Left colon (tissue), 2 donors: ENCODE measurements at places on chromosomes 3 and 15. TPM values are rescaled to one million over a fixed set of nuclear protein-coding genes. Genes with fewer than 3 reads are reported as not detected.

Gene DAZL
- total RNA-seq = not detected

Gene SMCO1
- not detected for total RNA-seq

Gene ARGFX
- not detected for total RNA-seq

GRCh38 chr3:12964711-12965612, 108.3 kb downstream of the IQSEC1 start:
- no peak for DNase-seq

DNA sequence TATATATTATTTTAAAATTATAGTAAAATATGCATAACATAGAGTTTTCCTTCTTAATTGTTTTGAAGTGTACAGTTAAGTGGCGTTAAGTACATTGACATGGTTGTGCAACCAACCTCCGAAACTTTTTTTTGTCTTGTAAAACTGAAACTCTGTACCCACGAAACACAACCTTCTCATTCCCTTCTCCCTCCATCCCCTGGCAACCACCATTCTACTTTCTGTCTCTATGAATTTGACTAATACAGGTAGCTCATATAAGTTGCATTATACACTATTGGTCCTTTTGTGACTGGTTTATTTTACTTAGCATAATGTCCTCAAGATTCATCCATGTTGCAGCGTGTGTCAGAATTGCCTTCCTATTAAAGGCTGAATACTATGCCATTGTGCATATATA, 179.4 kb downstream of the SATB1 start:
- DNase-seq = no peak

DNA sequence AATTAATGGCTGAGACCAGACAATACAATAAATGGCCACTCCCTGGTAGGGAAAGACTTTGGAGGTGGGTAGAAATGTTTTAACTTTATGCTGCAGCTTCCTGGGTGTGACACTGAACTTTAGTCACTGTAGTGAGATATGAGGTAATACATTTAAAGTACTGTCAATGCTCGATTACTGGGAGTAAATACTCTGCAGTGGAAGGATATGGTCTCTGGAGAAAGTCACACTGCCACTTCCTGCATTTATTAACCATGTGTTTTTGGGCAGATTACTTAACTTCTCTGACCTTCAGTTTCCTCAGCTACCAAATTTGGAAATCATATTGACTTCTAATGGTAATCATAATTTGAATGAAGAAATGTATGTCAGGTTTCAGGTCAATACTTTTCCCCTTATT, 317.1 kb upstream of the TGFBR2 start:
- peak; percentile 5 for DNase-seq

- no peak for DNase-seq
Observed at GRCh38 chr3:22621205-22621809, 581.8 kb upstream of the UBE2E2 start.

- no peak for DNase-seq
Observed at GRCh38 chr15:72676838-72677237, 9.1 kb downstream of the HIGD2B start.

DNA sequence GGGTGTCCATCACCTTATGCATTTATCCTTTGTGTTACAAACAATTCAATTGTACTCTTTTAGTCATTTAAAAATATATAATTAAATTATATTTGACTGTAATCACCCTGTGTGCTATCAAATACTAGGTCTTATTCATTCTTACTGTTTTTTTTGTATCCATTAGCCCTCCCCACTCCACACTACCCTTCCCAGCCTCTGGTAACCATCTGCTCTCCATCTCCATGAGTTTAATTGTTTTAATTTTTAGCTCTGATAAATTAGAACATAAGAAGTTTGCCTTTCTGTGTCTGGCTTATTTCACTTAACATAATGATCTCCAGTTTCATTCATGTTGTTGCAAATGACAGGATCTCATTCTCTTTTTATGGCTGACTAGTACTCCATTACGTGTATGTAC, 16.8 kb downstream of the C3orf20 start:
- DNase-seq = no peak

- DNase-seq = peak; percentile 59
Observed at GRCh38 chr3:53845103-53845880, 927 bp downstream of the CHDH start.

GRCh38 chr3:128681369-128681829, 30.8 kb upstream of the RPN1 start:
- no peak for DNase-seq

DNA sequence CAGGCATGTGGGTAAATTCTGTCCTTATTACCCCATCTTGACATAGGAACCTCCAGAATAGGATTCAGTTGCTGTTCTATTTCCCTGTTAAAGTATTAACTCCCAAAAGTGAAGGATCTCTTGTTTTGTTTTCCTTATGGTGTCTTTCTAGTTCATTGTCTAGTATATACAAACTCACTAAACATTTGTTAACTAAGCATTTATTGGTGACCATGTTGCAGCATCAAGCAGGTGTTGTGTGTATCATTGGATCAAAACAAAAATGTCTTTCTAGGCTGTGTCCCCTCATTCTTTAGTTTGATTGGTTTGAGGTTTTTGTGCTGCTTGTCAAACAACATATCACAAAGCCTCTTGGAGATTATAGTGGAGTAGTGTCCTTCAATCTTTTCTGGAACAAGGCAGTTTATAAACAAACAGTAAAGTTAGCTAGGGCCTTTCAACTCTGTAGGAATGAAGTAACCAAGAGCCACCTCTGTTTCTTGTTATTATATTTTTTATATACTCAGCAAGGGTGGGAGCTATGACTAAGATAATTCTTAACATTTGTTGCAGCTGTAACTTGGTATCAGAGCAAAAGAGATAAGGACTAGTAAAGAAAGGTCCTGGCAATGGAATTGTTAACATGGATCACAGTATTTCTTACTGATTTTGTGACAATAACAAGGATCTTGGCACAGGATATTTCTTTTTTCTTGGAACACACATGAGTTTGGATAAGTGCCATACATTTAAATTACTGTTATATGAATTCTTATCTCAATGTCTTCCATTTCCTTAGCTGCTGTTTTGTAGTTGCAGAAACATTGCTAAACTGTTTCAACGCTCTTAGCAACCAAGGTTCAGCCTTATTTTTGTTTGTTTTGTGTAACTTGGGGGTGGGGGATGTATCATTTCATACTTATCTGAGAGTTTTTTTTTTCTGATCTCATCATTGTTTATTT, 49.3 kb downstream of the TMOD3 start:
- no peak for DNase-seq

DNA sequence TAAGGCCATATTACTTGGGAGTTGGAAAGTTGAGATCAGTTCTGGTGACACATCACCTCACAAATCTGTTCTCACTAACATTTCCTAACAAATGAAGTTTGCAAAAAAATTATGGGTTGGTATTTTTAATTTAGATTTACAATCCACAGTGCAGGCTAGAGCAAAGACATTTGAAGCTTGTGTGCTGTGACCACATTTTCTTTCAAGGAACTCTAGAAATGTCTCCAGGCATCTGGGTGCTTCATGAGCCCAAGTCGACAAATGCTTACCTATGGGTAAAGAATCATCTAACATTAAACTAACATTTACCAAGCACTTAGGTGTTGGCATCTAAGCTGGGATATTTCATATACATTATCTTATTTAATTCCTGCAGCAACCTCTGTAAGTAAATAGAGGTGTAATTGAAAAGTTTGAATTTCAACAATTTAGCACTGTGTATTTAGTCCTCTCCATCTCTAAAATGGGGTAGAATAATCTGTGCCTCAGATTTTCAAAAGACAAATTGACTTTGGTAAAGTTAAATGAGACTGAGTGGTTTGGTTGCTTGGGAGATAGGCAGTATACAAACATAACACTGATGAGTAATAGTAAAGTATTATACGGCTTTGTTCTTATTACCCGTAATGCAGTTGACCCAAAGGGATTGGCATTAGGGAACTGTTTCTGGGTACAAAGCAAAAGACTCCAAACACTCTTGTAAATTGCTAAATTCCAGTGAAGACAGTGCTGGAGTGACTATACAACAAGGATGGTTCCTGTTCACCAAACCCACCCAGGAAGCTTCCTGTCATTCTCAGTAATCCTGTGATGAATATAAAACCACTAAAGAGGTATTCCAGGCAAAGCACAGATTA, 162.5 kb downstream of the TPRG1 start:
- DNase-seq = no peak
